ENCODE measurements at places on chromosomes 3 and 15.

DNA sequence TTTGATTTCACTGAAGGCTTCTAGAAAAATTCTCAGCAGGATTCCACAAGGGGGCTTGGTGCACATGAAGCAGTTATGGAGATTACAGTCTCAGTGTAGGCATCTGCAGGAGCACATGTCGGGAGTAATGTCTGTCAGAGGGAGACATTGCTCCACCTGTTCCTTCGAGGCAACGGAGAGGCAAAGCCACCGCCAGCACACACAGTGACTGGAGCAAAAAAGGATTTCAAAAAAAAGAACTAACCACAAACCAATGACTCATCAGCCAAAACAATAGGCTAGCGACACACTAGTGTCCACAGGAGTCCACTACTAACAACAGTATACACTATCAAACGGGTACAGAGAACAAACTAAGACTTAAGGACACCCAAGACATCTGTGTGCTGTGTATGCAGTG lies 68.9 kb downstream of the NPTN start:
- DNase-seq = no peak

DNA sequence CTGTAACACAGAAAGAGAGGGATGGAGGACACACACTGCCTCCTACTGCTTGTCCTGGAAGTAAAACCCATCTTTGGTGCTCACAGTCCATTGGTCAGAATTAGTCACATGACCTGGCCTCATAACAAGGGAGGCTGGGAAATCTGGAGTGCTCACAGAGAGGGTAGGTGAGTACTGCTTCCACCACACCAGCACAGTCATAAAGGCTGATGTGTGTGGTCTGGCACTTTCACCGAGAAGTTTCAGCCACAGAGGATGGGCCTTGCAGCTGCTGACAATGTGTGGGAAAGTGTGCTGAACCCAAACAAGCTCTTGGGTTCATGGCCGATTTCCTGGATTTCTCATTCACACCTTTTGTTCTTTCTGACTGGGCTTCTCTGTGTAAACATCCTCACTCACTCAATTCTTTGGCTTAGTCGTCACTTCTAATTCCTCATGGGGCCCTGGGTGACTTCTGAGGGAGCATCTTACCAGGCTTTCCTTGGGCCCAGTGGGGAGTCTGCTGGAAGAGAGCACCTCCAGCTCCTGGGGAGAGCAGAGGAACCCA lies 100.7 kb downstream of the ASB7 start:
- no peak for DNase-seq

GRCh38 chr3:47956521-47956920 lies 59.7 kb downstream of the MAP4 start:
- DNase-seq = no peak

GRCh38 chr15:75733761-75734651 lies 21.4 kb upstream of the CSPG4 start:
- DNase-seq = no peak

- DNase-seq = no peak
Measured at GRCh38 chr15:90845201-90845949, 23.0 kb upstream of the FURIN start.

DNA sequence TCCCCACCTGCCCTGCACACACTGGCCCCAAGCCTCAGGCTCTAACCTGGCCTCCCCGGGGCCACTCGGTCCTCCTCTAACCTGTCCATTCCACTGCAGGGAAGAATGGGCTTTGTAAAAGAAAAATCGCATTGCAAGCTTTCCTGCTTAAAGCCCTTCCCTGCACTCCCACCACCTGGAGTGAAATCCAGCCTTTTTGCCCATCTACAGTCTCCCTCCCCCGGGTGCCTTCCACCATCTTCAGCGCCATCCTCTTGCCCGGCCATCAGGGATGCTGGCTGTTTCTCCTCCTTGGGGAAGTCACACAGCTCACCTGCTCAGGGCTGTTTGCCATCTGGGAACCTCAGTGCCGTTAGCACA lies 266.9 kb downstream of the OCA2 start:
- DNase-seq = no peak

GRCh38 chr3:171849617-171850319 lies 6.6 kb downstream of the TMEM212 start:
- DNase-seq = no peak

GRCh38 chr3:56347219-56347871 lies 120.9 kb downstream of the ERC2 start:
- DNase-seq = no peak

DNA sequence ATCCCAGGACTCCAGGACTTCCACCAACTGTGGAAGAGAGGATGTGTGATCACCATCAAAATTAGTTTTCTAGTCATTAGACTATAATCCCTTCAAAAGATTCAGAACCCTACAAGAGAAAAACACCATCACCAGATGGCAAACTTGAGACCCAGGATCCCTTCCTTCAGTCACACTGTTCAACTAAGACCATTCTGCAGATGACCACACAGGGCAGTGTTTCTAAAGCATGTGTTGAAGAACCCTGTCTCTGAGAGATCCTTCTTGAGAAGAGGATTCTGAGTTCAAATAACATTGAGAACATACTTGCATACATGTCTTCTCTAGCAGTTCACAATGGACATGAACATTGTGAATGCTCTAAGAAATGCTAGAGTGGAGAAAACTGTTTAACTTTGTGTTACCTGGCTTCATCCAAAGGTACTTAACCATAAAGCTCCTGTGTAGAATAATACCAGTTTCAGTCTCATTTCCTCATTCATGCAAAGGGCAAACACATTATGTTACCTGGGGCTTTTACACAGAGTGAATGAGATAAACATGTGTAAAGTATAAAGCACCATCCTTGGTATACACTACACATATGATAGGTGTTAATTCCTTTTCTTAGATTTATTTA lies 2.4 kb upstream of the ADGRG7 start:
- no peak for DNase-seq

- DNase-seq = no peak
Measured at GRCh38 chr3:65776081-65776480, 262.6 kb downstream of the MAGI1 start.

DNA sequence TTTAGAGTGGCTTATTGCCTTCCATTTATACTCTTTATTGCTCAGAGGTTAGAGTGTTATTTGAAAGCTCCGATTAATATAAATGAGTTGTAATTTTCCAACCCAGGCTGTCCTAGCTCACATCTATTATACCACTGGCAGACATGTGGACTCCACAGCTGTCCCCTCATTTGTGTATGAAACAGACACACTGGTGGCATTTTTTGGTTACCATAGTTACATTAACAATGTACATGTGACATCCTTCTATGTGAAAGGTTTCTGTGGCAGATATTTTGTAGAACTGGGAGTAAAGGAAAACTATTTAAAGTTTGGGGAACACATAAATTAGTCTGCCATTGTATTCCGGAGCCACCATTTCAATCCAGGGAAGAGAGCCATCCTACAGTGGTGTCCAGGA lies 5.3 kb downstream of the LRRN1 start:
- no peak for DNase-seq

- DNase-seq = no peak
Measured at GRCh38 chr15:47674586-47675232, 42.6 kb upstream of the SEMA6D start.

DNA sequence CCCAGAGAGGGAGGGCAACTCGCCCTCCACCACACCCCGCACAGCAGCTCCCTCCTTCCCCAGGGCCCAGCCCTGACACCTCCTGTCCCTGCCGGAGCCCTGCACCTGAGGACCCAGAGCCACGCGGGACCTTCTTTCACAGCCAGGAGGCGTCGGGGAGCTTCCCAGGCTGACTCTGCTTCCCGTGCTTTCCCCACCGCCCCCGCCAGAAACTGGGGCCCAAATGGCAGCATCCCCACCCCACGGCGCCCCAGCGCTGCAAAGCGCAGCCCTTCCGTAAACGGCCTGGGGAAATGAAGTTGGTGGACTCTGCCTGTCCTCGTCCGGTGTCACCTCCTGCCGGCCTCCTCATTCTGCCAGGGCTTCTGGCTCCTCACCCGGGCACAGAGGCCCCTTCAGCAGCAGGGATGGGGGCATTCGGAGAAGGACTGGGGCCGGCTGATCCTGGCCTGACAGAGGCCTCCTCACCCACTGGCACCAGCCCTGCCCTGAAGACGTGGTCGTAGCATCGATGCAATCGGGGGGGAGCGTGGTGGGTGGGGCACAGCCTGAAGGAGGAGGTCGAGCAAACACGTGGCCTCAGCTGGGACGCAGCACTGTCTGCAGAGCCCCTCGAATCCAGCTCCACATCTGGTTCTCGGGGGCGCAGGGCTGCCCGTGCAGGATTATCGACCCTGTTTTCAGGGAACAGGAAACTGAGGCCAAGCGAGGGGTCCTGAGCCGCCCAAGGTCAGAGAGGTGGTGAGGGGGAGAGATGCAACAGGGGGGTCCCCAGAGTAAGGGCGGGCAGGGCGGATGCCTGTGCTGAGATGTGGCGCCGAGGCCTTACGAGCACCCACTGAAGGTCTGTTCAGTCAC lies 235.4 kb downstream of the XXYLT1 start:
- DNase-seq = no peak

- DNase-seq = no peak
Measured at GRCh38 chr3:17640466-17640865, 102.0 kb downstream of the TBC1D5 start.

GRCh38 chr15:85142312-85142711 lies 160.7 kb downstream of the PDE8A start:
- DNase-seq = no peak

- no peak for DNase-seq
Measured at GRCh38 chr15:56411122-56411749, 46.0 kb downstream of the TEX9 start.

- no peak for DNase-seq
Measured at GRCh38 chr3:28816017-28816416, 464.9 kb upstream of the RBMS3 start.

DNA sequence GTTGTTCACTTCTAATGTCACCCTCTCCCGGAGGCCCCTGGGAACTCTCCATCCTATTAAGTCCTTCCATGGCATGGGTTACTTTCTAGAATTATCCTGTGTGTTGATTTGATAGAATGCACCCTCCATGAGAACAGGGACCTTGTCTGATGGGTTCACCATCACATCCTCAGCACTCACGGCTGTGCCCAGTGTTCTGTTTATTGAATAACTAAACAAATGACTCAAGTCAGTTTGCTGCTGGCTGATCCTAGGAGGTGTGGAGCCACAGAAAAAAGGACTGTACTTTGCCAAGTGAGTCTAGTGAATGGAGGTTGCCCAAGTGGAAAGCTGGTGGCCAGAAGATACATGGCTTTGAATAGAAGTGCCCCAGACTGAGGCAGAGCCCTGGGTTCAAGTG lies 48.5 kb upstream of the RAB6B start:
- DNase-seq = no peak

GRCh38 chr15:62896380-62896866 lies 146.1 kb upstream of the TPM1 start:
- no peak for DNase-seq

DNA sequence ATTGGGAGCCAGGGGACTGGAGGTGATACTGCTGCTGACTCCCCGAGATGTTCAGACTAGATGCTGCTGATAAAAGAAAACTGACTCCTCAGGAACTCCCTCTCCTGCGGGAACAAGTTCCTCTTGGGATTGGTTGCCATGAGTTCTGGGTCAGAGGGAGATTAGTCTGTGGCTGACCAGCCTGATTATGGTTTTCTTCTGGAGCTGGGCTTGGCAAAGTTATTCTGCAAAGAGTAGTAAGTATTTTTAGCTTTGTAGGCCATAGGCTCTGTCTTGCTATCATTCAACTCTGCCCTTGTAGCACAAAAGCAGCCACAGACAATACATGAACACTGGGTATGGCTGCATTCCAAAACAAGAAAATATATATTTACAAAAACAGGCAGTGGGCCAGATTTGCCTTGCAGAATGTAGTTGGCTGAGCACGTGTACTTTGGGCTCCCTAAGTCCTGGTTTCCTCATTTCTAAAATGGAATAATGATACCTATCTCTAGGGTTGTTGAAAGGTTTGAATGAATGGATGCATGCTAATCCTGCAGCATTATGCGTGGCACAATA lies 796.8 kb downstream of the AGBL1 start:
- no peak for DNase-seq

DNA sequence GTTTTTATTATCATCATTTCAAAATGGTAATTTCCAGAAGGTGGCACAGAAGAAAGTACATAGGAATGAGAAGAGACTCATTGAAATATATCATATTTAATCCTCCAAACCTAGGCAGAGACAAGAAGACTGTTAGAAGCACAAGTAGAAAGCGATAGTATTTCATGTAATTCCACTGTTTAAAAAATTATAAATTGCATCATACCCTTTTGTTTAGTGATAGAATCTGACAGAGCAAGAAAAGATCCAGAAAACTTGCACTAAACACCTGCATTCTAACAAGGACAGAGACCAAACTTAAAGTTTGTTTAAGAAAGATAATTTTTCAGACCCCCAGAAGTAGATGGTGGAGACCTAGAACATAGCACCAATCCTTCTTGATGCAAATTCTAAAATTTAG lies 56.9 kb upstream of the CD96 start:
- no peak for DNase-seq

GRCh38 chr15:89587955-89588354 lies 12.7 kb downstream of the TICRR start:
- no peak for DNase-seq

GRCh38 chr15:60494108-60494507 lies 15.2 kb upstream of the ICE2 start:
- DNase-seq = no peak

DNA sequence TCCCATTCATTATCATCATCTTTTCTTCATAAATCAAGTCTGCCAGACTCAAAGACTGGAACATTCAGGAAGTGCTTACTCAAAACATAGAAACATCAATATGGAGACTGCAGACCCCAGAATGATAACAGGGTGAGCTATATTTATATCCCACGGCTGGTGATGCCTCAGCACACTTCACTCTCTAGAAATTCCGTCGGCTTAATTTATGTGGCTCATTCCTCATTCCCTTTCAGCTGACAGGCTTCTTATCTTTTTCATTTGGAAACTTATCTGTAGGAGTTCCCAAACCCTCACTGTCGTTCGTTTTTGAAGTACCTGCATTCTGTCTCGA lies 45.5 kb downstream of the RFTN1 start:
- DNase-seq = no peak

DNA sequence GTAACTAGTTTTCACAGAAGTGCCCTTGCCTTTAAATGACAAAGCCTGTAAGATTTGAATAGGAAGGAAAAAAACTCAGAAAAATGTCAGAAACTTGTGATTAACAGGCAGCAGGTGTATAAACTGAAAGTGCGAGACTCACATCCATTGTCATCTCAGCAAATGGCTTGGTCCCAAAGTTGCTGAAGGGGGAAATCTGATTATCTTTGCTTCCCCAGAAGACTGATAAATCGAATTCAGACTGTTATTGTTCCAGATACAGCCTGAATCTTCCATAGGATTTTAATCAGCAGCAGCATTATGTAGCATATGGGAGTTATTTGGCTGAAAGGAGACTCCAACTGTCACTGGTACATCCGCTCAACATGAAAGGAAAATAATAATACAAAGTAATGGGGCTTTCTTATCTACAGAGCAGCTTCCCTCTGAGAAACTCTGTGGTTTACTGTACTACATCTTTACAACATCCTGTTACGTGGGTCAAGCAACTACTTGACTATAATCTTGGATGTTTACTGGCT lies 550.4 kb upstream of the CCDC54 start:
- DNase-seq = no peak
